ENCODE measurements at places on chromosomes 2 and 18.

- DNase-seq, result no peak
These were observed 142.9 kb downstream of the PKP4 start for GRCh38 chr2:158599609-158600008.

GRCh38 chr2:113182471-113183260 lies 8.9 kb downstream of the PSD4 start:
- DNase-seq, result no peak

DNA sequence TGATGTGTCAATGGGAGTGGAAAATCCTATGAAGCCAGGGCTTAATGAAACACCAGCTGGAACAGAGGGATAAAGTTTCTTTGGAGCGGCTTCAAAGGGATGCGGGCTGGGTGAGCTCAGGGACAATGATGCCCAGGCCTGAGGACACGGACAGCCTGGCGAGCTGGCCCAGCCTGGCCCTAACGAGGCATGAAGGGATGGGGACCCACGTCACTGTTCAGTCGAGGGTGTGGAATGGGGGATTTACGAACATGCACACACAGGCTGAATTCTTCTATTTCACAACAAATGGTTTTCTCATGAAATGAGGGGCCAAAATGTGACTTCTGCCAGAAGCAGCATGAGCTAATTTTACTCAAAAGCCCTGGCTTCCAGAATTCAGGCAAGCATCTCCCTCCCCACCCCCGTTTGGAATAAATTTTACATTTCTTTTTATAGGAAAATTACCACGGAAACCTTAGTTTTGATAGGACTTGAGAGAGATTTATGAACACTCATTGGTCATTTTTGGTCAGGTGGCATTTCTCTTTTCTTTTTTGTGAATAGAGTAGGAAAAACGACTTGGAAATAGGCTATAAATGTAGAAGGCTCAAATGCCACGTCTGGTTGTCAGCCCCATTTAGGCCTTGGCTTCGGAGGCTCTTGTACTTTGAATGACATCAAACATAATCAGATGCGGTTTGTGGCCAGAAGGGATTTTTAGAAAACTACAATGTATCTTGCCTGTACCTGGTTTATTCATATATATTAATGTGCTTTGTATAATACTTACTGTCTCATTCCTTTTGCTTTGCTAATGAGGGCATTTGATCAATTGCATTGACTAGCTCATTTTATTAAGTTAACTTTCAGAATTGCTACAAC lies 893.8 kb upstream of the CELF4 start:
- DNase-seq, result no peak

DNA sequence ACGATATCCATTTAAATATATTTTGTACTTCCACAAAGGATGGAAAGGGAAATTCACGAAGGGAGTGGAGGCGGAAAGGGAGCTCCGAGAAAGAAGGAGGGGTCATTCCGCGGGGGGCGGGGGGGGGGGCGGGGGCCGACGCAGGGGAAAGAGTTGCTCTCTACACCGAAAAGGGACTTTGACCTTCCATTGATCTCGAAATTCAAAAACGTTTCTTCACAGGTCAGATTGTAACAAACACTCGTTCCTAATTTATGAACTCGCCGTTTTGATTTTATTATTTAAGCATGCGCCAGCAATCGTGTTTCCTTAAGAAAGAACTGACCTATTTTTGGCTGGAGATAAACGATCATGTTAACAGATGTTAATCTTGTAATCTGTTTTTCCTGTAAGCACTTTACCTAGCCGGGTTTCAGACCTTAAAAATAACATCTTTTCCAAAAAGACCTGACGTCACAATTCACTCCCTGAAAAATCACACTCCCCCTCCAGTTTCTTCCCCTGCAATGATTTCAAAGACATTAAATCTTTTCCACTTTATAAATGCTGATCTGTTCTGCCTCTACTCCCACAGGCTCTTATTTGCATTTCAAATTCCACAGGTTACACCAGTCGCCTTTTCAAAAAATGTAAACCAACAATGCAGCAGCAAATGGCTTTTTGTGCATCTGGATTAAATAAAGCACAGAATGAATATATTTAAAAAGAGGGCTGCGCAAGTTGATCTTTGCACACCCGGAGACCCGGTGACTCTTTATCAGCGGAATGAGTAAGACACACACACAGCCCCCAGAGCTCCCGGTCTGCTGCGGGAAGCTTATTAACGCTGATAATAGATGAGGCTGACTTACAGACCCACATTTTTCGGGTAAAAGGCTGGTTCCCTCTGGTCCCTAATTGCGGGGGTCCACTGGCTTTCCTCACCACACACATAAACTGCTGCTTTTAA lies 1.6 kb downstream of the ZNF516 start:
- DNase-seq, result peak; percentile 55

DNA sequence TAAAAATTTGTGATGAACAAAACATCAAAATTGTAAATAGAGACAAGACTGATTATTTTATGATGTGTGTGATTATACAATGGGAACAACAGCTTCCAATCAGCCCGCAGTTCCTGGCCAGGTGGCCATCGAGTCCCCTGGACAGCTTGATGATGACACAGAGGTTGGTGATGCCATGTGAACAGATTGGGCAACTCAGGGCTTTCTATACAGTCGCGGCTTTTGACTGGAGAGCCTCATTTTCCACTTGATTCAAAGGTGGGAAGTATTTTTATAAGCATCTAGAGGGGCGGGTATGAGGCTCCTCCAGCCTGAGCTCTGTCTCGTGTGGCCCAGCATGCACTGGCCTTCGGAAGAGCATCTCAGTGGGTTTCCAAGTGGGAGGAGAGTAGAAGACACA lies 14.9 kb upstream of the HPCAL1 start:
- DNase-seq, result no peak

- DNase-seq, result peak; percentile 92
These were observed 37.8 kb upstream of the CCDC195 start for GRCh38 chr2:224753743-224754540.

DNA sequence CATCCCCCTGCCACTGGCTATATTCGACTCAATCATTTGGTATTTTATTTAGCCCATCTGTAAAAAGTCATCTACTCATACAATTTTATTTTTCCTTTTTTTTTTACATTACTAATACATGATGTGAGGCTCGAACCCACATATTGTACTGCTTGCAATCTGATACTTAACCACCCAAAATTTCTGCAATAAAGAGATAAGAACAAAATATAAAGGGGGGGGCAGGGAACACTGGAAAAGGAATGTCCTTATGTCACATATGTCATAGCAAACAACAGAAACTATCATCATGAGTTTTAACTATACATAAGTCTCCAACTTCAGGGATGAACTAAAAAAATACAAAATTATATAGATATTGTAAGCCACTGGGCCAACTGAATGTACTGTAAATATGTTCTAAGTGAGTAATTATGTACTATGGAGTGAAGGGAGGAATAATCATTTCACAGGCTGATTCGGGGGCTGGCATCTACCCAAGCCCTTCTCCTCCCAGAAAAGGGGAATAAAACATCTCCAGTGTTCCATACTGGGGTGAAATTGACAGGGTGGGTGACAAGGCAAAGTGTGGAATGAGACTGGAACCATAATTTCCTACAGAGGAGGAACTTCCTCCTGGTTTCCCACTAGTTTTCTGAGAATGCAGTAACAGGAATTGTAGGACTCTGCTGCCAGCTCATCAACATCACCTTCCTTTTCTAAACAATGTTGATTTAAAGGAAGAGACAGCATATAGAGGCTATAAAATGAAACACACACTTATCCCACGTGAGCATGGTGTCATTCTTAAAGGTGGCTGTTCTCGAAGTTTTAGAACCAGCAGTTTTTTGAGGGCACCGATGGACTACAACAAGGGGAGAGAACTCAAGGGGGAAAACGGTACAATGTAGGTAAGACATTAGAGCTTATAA lies 79.5 kb downstream of the FARSB start:
- DNase-seq, result no peak

GRCh38 chr2:236928380-236929037 lies 157.2 kb upstream of the COPS8 start:
- DNase-seq, result no peak

DNA sequence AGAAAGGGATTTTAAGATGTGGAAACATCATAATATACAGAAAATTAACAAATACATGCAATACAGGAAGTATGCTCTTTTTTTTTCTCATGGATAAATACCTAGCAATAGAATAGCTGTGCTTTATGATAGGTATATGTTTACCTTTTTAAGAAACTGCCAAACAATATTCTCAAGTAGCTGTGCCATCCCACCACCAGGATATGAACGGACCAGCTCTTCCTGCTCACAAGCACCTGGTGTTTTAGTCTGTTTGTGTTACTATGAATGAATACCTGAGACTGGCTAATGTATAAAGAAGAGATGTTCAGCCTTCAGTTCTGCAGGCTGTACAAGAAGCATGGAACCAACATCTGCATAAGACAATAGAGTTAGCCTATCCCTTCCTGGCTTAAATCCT lies 19.9 kb upstream of the UGT1A8 start:
- DNase-seq, result no peak

- peak; percentile 86 for DNase-seq
These were observed 1.4 kb upstream of the SLC23A3 start for GRCh38 chr2:219171231-219171651.

GRCh38 chr18:43238429-43238828 lies 38.9 kb downstream of the SYT4 start:
- DNase-seq, result no peak

- no peak for DNase-seq
These were observed 411.2 kb downstream of the RND3 start for GRCh38 chr2:150076281-150076680.

- DNase-seq, result no peak
These were observed 11.8 kb upstream of the ZFP36L2 start for GRCh38 chr2:43238176-43238575.

GRCh38 chr2:70226781-70227180 lies 21.6 kb downstream of the TIA1 start:
- no peak for DNase-seq

DNA sequence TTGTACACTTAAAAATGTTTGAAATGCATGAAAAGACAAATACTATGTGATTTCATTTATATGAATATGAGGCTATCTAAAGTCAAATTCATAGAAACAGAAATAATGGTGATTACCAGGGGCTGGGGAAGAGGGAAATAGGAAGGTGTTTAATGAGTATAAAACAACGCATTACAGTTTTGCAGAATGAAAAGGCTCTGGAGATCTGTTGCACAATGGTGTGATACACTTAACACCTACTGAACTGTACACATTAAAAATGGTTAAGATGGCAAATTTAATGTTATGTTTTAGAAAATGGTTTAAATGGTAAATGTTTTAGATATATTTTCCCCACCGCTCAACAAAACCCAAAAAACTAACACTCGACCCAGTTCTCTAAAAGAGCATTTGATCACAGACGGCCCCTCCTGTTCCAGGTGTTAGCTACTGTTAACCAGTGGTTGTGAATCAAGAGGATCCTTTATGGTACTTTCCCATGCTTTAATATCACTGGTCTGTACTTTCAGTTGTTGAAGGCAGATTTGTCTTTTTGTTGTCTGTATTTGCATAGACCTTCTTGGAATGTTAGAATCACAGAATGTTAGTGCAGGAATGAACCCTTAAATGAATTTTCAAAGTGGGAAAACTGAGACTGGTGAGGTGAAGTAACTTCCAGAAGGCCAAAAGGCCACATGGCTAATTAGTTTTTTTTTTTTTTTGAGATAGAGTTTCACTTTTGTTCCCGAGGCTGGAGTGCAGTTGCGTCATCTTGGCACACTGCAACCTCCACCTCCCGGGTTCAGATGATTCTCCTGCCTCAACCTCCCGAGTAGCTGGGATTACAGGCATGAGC lies 10.2 kb downstream of the RAB10 start:
- peak; percentile 57 for DNase-seq

DNA sequence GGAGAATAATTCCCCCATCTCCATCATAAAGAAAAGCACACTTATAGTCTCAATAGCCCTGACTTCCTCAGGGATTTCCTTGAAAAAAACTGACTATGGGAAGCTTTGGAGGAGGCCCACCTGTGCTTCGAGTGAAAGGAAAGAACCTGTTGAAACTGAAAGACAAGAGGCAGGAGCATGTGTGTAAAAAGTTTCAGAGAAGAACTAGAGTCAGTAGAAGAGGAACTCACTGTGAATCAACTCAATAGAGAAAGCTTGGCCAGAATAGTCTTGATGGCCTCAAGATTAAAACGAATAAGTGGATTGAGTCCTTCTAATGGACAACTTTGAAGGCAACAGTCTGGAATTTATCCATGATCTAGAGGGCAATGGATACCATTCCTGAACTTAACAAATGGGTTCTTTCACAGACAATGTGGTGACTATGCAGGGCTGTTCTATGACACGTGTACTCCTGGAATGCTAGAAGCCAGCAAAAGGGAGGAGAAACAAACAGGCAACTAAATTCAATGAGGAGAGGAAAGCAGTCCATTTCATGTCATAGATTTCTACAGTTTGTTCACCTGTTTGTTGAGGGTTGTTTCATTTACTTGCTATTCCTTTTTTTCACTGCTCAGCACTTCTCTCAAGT lies 442.3 kb downstream of the GRB14 start:
- DNase-seq, result no peak

- DNase-seq, result peak; percentile 72
These were observed 14.2 kb upstream of the FAP start for GRCh38 chr2:162257425-162257824.

GRCh38 chr18:3495691-3496430 lies 45.9 kb downstream of the TGIF1 start:
- no peak for DNase-seq

- DNase-seq, result no peak
These were observed 20.7 kb downstream of the FBXO15 start for GRCh38 chr18:74126684-74127655.

DNA sequence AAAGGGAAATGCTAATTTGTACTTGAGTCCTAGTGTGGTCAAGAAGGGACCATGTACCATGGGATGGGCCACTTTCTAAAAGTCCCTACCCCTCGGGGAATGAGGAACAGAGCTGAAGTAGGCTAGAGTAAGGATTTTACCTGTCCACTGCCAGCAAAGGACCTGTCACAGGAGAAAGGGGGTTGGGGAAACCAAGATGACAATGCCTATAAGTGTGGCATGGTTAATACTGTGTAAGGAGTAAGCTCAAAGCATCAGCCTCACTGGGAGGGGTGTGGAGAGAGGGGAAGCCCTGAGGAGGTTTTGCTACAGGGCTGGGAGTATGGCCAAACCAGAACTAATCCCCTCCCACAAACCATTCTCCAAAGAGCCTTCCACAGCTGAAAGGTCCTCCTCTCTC lies 15.8 kb downstream of the GKN2 start:
- no peak for DNase-seq

Data from fibroblast of gingiva (primary cell).